ENCODE measurements at places on chromosomes 5 and 9.

DNA sequence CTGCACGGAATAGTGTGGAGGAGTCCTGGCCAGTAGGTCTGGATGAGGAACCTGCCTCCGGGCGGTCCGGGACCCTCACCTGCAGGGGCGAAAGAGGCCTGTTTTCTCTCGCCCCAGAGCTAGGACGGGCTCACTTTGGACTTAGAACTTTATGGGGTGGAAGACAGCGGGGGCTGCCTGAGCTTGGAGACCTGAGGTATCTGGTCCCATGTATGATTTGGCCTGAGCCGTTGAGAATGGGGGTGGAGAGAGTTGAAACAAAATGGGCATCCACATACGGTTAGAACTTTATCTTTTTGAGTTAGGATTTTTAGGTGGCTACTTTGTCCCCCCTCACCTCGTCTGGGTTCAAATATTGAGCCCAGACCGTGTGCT, 681 bp upstream of the ETF1 start:
- no peak for DNase-seq

DNA sequence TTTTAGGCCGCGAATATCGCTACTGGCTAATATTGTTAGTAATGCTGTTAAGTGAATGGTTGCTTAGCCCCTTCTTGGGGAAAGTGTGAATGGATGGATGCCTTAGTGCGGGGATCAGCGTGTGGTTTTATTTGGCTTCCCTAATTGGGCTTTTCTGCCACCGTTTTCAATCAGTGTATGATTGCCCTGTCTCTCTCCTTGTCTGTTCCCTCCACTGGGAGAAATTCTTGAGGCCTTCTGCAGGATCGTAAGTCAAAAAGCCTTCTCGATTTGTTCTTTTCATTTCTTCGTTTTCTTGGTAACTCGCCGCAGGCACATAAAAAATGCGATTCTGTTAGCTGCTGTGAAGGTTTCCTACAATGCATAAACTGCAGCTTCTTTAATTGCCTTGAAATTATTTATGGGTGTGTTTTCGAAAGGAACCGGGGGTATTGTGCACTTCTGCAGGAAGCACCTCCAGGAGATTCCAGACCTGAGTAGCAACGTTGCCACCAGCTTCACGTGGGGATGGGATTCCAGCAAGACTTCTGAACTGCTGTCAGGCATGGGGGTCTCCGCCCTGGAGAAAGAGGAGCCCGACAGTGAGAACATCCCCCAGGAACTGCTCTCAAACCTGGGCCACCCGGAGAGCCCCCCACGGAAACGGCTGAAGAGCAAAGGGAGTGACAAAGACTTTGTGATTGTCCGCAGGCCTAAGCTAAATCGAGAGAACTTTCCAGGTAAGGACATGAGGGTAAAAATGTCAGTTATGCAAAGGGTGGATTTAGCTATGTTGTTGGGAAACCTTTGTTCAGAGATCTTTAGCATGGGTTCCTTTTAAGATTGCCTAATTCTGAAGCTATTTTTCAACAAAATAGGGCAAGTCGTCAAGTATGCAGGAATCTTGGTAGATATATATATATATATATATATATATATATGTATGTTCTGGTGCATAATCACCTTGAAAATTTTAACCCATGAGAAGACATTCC, 700 bp downstream of the SKP2 start:
- DNase-seq, result no peak

- DNase-seq, result no peak
These were observed 73.2 kb downstream of the MRPL36 start for GRCh38 chr5:1726469-1726865.

DNA sequence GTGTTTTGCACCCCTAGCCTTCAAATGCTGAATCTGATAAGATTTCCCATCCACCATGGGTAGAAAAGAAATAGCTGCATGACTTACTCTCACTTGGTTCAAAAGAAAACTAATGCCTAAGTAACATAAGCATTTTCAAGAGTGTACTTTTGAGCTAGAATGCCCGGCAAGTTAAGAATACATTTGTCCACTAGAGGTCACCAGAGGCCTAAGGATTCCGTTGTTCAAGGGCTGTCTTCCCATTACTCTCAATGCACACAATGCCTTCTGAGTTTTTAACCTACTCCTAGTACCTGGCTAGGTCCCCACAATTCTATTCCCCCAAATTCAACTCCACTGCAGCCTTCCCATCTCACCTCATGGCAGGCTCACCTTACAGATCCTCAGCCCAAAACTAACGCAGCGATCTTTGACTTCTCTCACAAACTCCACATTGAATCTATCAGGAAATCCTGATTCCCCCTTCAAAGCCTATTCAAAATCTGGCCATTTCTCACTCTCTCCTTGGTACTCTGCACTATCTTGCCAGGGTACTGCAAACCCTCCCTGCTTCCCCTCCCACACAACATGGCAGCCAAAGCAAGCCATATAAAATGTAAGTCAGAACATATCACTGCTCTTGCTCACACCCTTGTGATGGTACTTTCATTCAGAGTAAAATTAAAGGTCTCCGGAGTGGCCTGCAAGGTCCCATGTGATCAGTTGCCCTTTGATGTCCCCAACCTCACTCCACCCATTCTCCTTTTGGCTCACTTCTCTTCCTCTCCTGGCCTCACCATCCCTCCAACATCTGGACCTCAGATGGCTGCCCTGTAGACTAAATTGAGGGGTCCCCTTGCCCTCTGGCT, 13.4 kb downstream of the OXCT1 start:
- peak; percentile 60 for DNase-seq

DNA sequence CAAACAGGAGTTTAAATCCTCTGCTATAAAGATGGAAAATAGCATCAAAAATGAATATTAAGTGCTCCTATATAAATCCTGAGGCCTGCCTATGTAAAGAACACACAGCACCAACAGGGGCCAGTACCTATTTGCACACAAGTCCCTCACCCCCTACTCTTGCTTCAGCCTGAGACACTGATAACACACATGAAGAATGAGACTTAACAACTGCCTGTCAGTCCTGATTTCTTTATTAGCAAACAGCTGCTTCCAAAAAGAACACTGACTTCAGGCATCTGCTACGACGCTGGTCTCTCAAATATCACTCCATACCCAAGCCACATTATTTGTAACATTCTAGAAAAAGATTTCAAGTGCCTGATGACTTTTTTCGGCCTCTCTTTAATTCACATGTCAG, 55.5 kb downstream of the MYO10 start:
- no peak for DNase-seq

DNA sequence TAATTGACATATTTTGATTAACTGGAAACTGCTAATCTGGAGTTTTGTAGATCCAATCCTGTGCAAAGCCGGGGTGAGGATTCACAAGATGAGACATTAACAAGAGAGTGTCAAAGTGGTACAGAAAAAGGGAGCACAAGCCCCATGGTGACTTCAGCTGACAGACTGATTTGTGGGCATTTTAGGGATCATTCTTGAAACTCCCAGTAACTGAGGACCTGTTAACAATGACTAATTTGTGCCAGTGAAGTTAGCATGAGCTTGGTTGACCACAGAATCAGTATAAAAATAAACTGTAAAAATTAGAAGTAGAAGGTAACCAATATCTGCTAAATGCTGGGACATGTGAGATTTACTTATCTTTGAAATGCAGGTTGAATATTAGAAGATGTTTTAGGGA, 1578.3 kb downstream of the EFNA5 start:
- DNase-seq, result no peak

- DNase-seq, result no peak
These were observed 176.1 kb downstream of the PAM start for GRCh38 chr5:102931085-102931725.

- no peak for DNase-seq
These were observed 984.4 kb upstream of the WWC1 start for GRCh38 chr5:167307042-167307441.

DNA sequence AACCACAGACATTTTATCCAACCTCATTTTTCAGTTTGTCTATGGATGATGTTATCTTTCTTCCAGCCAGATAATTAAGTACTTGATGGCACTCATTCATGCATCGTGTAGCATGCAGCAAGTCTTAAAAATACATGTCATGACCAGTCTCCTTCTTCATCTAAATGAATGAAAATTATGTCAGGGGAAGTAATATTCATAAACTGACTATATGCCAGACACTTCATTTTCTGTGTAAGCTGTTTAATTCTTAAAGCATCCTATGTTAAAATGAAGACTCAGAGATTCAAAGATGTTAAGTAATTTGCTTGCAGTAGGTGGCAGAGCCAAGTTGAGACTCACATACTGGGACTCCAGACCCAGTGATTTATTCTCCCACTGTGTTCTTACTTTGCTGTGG, 181.7 kb upstream of the CD180 start:
- DNase-seq, result no peak

DNA sequence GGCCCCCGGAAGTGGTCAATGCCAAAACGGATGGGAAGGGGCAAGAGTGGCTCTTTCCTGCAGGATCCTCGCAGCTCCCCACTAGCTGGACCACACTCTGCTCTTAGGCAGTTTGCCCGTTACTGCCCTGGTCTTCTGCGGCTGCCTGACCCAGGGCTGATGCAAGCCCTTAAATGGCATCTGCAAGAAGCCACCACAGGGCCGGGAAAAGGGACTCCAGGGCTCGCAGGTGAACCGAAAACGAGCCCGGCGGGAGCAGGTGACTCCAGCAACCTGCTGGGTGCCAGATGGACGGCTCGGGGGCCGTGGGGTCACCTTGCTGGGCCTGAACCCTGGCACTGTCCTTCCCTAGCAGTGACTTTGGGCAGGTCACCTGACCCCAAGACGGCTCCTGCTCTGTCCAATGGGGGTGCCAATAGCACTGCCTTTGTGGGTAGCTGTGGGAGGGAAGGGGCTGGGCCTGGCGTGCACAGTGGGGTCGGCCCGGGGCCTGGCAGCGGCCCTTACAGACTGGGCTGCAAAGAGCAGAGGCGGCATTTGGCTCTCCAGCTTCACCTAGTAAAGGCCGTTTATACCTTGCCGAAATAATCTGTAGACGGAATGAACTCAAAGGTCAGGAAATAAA, 1.3 kb downstream of the TMEM250 start:
- no peak for DNase-seq

DNA sequence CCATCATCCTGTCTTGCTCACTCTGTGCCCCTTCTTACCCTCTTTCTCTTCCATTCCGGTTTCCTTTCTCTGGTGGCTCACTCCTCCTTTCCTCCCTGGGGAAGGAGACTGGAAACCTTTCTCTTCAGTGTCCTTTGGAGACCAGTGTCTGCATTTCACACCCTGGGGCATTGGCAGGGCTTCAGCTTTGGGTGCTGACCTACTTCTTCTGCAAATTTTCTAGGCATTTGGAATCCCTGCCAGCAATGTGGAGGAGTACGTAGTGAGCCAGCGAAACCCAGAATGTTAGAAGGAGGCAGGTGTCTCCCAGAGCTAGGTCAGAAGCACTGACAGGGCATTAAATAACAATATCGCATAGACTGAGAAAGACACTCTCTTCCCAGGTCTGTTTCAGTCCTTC, 122.2 kb downstream of the SLC28A3 start:
- no peak for DNase-seq

- DNase-seq, result no peak
These were observed 50.7 kb downstream of the CFAP95 start for GRCh38 chr9:69871118-69871834.

GRCh38 chr5:118111956-118112355, 876.4 kb downstream of the DTWD2 start:
- DNase-seq, result no peak

DNA sequence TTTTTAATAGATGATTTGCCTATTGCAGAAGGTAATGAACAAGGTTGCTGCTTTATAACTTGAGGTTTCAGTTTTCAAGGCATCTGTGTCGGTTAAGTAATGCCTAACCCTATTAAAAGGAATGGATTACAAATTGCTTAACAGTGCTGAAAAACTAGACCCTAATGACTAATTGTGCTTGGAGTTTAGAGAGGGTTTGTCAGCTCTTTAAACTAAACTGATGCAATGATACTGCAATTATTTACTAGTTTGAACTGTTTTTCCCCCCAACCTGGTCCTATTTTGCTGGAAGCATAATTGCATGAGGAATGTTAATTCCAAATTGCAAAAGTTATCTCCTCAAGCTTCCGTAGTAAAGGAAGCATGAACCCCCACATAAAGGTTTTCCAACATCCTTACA, 39.3 kb upstream of the TLX3 start:
- DNase-seq, result no peak

- no peak for DNase-seq
These were observed 27.1 kb downstream of the RASGRF2 start for GRCh38 chr5:80987078-80987766.

DNA sequence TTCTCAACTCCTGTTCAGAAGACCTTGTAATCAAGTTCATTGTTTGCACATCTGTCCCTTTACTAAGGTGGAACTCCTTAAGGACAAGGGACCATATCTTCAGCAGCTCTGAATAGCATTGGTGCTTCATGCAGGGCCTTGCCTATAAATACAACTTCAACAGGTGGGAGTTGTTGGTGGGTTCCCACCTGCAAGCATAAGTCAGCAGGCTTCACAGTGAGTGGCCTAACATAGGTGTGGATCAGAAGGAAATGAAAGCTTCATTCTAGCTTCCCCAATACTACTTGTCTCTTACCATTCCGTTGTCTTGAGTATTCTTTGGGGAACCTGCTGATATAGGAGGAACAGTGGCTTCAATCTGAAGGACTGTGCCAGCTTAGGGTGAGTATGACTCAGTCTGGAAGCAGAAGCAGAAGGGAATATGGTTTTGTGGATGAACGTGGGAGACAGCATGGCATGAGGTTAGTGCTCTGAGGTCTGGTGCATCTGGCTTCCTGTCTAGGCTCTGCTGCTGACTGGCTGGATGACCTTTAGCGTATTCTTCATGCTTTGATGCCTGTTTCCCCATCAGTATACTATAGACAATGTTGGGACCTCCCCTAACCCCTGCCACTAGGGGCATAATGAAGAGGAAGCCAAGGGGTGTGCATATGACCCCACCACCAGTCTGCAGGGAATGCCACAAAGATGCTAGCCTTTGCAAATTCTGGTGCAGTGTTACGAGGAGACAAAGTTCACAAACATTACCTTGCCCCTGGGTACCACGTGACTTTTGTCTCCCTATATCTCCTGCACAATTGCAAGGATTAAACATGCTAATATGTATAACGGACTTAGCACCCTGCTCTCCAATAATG, 192.3 kb downstream of the PALM2AKAP2 start:
- no peak for DNase-seq

DNA sequence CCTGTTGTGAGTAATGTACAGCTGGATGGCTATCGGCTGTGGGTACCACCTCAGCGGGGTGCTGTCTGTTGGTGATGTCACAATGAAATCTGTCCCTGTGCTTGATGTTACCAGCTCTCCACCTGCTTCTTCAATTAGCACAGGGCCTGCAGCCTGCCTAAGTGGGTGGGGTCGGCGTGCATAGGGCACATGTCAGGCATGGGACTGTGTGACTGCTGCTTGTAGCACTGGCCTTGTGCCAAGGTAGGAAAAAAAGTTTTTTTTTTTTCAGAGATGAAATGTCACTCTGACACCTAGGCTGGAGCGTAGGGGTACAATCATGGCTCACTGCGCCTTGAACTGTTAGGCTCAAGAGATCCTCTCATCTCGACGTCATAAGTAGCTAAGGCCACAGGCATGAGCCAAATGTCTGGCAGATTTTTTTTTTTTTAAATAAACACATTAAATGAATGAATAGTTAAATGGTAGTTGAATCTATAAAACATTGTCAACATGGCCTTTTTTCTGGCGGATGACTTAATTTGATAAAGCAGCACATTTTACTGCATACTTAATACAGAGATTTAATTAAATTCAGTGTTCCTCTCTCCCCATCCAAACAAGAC, 222.5 kb downstream of the NXNL2 start:
- no peak for DNase-seq

GRCh38 chr5:139708877-139709581, 60.9 kb downstream of the CXXC5 start:
- DNase-seq, result peak; percentile 95
